ENCODE measurements at places on chromosomes 11 and 22.

GRCh38 chr22:37566329-37566837, 6.1 kb downstream of the CDC42EP1 start:
- no peak for DNase-seq

- DNase-seq: no peak
These were observed 192.6 kb upstream of the NARS2 start for GRCh38 chr11:78767027-78767932.

- peak; percentile 38 for DNase-seq
These were observed 68.4 kb downstream of the IGLL5 start for GRCh38 chr22:22955866-22956535.

DNA sequence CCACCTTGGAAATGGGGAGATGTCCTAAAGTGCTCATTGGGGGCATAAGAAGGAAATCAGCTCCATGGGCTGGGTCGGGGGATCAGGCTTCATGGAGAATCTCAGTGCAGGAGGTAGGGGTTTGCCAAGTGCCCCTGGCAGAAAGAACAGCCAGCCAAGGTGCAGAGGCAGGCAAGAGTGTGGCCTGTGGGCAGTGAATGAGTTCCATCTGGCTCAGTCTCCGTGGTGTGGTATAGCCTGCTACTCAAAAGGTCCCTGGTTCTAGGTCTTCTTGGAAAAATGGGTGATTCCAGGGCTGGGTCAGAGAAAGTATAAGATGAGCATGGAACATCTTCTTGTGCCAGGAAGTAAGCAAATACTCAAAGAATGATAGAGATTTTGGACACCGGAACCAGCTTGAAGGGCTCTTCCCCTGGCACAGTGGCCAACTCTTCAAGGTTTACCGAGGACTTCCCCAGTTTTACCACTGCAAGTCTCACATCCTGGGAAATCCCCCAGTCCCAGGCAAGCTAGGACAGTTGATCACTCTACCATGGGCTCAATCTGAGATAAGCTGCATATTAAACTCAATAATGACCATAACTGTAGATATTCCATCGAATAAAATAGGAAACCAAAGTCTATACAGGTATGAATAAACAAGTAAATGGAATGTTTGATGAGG, 10.6 kb upstream of the ARAP1 start:
- no peak for DNase-seq

GRCh38 chr11:126088999-126089398, 26.3 kb upstream of the CDON start:
- no peak for DNase-seq

DNA sequence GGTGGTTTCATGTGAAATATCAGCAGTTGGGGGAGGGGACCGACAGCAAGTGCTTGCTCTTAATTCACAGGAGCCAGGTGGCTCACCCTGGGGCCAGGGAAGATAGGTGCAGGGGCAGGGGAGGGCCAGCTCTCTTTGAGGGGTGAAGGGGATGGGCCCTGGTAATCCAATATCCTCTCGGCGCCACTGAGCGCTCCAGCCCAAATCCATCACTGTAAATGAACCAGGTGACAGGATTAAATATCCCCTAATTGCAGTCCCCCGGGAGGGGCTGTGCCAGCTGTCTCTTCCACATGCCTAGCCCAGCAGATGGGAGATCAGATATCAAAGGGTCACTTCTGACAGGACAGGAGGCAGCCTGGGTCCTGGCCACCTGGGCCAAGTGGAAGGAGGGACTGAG, 531.8 kb upstream of the CADM1 start:
- no peak for DNase-seq

DNA sequence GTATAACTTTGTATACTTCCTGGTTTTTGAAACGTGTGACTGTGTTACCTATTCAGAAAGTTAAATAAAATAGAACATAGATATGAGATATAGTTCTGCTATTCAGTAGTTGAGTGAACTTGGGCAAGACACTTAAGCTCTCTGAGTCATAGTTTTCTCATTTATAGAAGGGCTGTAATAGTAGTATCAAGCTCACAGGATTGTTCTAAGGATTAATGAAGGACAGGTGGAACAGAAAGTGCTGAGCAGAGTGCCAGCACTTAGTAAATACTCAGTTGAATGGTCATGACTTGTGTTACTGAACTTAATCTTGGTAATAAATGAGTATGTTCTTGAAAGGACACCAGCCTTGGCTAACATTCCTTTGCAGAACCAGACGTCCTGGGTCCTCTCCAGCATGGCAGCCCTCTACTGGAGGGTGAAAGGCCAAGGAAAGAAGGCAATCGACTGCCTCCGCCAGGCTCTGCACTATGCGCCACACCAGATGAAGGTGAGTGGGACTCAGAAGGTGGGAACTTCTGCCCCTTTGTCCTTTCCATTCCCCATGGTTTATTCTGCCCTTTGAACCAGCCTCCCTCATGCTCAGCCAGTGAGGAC, 131.2 kb downstream of the TTC17 start:
- no peak for DNase-seq

DNA sequence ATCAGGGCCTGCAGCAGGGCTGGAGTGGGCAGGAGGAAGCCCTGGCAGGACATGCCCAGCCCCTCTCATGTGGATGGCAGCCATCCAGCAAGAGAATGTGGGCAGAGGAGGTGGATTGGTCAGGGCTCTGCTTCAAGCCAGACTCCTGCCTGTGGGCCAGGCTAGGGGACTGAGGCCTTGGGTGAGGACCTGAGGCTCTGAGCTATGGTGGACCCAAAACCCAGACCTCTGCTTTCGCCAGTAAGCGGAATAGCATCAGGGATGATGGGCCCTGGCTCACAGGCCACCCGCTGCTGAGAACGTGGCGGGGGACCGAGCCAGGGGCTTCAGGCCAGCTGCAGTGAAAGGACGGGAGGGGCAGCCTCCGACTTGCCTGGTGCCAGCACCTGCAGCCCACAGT, 57.4 kb downstream of the LINC01488 start:
- no peak for DNase-seq

DNA sequence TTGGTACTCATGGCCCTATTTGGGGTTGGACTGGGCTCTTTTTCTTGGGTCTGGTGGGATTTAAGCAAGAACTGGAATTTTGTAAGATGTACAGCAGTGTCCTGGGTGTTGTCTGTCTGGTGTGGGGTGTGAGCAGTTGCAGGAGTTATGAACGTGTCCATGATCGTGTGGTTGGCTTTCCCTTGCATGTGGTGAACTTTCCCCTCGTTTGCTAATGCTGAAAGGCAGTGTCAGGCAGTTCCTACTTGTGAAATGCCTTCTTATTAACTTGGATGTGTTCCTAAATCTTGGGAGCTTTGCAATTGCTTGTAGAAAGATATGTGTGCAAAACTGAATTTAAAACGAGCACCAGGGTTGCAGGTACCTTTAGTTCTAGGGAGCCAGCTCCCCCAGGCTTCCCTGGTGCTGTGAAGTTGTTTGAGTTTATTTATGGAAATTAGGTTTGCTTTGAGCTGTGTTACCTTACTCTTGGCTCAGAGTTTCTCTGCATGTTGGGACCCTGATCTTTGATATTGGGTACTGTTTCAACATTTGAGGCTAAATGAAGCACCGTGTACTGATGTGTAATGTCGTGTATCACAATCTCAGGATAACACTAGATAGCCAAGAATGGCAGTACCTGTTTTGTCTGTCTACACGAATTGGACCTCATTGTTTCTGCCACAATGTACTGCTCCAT, 35.8 kb upstream of the HSD17B12 start:
- DNase-seq: no peak

DNA sequence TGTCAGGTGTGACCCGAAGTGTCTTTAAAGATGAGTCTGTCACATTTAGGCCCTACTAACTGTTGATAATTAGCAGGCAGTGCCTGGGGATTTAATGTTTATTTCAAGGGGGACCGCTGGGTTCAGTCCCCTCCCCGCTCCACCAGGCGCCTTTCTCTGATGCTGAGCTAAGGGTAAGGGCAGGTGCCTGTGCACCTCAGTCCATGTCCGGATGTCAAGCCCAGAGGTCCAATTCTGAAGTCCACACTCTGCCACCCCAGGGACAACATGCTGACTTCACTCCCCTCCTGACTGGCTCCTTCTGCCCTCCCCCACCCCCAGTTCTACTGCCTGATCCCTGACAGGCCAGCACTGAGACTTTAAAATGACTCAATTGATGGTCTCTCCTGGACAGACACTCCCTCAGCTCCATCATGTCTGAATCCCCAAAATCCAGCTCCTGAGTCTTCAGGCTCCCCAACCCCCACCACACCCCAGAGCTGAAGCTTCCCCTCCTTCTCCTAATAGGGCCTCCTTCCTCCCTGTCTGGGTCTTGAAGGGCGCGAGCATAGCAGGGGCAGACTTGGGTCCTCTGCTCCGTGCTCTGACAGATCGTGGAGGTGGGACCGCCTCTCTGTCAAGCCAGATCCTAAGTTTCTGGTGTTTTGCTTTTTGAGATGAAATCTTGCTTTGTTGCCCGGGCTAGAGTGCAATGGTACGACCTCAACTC, 49.8 kb upstream of the ANO1 start:
- DNase-seq: no peak

GRCh38 chr11:97990162-97990920, 1030.4 kb upstream of the CNTN5 start:
- no peak for DNase-seq

- DNase-seq: no peak
These were observed 27.4 kb downstream of the SLC43A1 start for GRCh38 chr11:57487920-57488659.

DNA sequence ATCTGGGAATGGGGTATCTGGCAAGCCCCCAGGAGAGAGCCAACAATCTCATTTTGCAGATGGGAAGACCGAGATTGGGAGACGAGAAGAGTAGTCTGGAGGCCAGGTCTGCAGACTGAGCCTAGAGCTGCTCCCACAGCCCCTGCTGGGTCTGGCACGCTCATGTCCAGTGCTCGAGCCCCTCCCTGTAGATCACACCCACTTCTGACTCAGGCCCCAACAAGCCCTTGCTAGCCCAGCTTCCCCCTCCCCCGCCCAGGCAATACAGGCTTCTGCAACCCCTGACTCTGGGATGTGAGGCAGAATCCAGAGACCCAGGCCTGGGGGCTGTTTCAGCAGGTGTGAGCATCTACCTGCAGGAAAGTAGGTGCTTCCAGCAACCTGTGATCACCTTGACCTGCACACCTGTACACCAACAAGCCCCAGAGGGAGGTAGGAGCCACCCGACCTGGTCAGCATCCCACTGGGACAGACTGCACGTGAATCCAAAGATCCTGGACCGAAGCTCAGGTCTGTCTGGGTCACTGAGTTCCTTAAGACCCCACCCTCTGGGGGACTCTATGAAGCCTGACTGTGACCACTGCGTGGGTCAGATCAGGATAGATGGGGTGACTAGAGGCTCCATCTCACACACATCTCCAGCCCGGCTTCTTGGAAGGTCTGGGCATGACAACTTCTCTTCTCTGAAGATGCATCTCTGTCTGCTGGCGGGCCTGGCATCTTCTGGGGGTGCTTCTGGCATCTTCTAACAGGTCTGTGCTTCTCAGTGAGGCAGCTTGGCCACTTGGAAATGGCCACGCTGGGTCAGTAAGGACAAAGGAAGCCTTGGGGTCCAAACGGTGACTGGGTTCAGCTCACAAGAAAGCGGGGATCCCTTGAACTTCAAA, 29.3 kb downstream of the LINC01488 start:
- DNase-seq: no peak

GRCh38 chr22:39259666-39260065, 14.9 kb upstream of the PDGFB start:
- no peak for DNase-seq

DNA sequence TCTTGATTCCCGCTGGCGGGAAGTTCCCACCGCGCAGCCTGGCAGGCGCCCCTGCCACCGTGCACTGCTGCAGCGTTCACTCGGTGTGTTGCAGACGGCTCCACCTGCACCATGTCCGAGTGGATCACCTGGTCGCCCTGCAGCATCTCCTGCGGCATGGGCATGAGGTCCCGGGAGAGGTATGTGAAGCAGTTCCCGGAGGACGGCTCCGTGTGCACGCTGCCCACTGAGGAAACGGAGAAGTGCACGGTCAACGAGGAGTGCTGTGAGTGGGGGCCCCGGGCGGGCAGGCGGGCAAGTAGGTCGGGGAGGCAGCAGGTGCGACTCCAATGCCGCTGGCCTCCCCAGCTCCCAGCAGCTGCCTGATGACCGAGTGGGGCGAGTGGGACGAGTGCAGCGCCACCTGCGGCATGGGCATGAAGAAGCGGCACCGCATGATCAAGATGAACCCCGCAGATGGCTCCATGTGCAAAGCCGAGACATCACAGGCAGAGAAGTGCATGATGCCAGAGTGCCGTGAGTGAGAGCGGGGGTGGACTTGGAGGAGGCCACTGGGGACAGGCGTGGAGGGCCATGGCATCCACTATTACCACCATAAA, 99.7 kb downstream of the RRAS2 start:
- no peak for DNase-seq

- no peak for DNase-seq
These were observed 11.0 kb downstream of the MPZL3 start for GRCh38 chr11:118240999-118241763.

GRCh38 chr11:9057007-9057406, 34.4 kb downstream of the SCUBE2 start:
- no peak for DNase-seq

- no peak for DNase-seq
These were observed 62.1 kb downstream of the GRK3 start for GRCh38 chr22:25626624-25626990.

GRCh38 chr11:7383406-7383805, 101.9 kb upstream of the OLFML1 start:
- DNase-seq: no peak

DNA sequence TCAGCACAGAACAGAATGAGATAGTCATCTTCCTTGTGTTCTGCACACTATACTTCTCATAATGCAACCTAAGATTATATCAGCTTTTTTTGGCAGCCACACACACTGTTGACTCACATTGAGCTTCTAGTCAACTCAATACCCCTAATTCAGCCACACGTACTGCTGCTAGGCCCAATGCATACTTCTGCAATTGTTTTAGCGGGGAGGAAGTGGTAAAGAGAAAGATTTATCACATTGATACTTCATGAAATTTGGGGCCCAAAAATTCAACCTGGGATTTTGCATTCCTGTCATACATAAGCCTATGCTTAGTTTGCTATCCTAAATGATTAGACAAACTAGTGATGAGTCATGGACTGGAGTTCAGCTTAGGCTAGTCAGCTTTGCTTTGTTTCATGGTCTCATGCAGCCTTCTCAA, 8.6 kb upstream of the UPB1 start:
- peak; percentile 19 for DNase-seq
